NCI-H2171 (cell line): ENCODE measurements at places on chromosomes 3 and 15.
A peak's percentile ranks its signal among the peaks of the same experiment; 100 is the strongest.

DNA sequence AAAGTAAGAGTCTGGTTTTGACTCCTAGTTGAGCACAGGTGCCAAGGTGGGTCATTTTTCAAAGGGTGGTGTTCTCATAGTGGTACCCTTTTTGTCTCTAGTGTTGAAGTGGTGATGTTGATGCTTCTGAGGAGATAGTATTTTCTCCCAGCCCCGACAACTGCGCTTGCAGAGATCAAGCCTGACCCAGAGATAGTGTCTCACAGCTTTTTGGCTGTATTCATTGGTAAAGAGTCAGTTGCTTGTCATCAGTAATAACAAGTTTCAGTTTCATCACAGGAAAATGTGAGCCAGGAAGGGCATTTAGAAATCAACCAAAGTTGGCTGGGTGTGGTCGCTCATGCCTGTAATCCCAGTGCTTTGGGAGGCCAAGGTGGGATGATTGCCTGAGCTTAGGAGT is 139.3 kb downstream of the NFKBIZ start:
- DNase-seq: no peak

DNA sequence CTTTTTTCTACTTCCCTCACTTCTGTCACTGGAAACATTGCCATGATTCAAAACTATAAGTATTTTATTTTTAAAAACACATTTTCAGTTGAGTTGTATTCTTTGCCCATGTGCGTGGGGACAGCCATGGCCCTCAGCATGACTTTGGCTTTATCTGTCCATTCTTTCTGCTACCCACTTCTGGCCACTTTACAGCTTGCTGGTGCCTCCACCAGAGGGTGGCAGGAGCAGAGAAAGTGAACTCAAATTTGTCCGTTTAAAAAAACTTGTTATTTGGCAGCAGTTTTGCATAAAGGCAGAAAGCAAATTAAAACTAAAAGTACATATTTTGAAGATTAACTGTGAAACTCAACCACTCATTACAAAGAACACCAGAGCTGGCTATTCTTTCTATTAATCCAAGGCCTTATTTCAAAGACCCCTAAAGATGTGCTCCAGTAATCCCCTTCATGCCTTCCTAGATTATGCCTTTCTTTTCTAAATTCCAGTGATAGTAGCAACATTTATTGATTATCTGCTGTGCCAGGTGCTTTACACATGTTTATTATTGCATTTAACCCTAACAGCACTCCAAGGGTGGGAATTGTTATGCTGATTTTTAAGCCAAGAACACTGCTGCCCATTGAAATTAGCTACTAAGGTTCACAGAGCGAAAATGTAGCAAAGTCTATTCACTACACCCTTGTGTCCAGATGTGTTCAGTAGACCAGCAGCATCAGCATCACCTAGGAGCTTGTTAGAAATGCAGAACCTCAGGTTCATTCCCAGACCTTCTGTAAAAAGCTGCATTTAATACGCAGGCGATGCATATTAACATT is 134.8 kb downstream of the THRB start:
- no peak for DNase-seq

DNA sequence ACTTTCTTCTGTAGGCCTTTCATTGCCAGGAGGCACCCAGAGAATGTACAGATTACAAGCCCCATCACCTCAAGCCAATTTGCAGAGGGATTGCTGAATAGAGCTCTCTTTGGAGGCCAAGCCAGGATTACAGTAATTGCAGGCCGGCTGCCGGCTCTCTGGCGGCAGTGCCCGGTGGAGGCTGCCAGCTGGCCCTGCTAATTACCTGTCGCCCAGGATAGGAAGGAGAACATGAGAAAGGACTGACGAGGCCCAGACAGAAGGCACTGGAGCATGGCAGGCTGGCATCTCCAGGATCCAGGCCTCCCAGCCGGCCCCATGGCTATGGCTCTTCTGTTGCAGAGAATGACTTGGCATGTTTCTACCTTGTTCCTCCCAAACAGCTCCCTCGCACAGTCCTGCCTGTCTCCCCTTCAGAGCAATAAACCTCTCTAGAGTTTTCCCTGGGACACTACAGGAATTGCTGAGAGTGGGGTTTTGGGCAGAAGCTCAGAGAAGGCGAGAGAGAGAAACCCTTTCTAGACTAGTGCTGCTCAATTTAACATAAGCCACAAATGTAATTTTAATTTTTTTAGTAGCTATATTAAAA is 273.6 kb upstream of the PROK2 start:
- peak; percentile 20 for DNase-seq

GRCh38 chr3:54047568-54047967 is 74.8 kb upstream of the CACNA2D3 start:
- no peak for DNase-seq

- no peak for DNase-seq
Observed at GRCh38 chr15:79520654-79521053, 88.5 kb downstream of the MINAR1 start.

DNA sequence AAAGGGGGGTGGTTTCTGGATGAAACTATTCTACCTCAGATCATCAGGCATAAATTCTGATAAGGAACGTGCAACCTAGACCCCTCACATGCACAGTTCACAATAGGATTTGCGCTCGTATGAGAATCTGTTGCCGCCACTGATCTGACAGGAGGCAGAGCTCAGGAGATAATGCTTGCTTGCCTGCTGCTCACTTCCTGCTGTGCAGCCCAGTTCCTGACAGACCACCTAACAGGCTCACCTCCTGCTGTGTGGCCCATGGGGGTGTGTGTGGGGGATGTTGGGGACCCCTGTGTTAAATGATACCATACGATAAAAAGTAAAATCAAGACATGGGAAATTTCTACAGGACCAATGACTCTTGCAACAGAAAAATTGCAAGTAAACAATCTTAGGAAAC is 24.0 kb downstream of the CP start:
- DNase-seq: no peak

- no peak for DNase-seq
Observed at GRCh38 chr3:173988909-173989308, 591.4 kb downstream of the NLGN1 start.

DNA sequence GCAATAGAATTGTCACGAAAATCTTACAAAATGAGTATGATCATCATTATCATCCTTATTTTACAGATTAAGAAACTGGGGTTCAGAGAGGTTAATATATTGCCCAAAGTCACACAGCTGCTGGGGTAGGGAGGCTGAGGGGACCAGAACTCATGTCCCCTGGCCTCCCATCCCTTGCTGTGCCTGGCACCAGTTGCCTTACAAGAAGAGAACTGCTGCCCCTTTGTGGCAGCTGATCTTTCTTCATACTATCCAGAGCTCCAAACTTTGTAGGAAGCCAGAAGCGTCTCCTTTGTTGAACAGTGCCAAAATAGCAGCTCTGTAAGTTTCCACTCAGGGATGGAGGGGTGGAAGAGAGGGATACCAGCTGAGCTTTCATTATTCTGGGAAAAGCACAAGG is 236.8 kb upstream of the TBC1D5 start:
- no peak for DNase-seq
